Activated CD4-positive, alpha-beta T cell treated with anti-CD3 and anti-CD28 coated beads, Interleukin-2, amount 10 ng/mL, durations not matched to agents 24 days and 14 days (primary cell): ENCODE measurements at places on chromosomes 2 and 18. TPM values are rescaled to one million over a fixed set of nuclear protein-coding genes. Genes with fewer than 3 reads are reported as not detected.

- DNase-seq = no peak
Observed at GRCh38 chr2:9240745-9241144, 34.1 kb downstream of the ASAP2 start.

GRCh38 chr2:119434664-119435063, 3.0 kb downstream of the TMEM37 start:
- DNase-seq = no peak

GRCh38 chr2:141439524-141439923, 691.3 kb downstream of the LRP1B start:
- no peak for DNase-seq

DNA sequence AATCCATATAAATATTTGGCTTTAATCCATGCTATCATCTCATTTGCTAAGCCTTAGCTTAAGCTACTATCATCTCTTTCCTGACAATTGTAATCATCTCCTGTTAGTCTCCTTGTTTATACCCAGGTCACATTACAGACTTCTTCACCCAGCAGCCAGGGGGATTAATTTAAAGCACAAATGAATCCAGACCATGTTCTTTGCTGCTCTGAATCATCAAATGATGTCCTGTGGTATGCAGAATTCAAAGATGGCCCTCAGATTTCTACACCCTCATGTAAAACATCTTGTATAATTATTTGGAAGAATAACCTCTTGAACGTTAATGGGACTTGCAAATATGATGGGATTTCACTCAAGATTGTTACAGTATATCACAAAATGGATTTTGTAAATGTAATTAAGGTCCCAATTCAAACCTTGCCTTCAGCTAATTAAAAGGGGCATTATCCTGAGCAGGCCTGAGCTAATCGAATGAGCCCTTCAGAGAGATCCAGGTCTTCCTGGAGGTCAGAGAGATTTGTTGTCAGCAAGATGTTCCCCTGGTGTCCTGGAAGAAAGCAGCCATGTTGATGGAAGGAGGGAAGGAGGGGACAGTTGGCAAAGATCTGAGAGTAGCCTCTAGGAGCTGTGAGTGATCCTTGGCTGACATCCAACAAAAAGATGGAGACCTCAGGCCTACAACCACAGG, 241.1 kb upstream of the MMADHC start:
- no peak for DNase-seq

DNA sequence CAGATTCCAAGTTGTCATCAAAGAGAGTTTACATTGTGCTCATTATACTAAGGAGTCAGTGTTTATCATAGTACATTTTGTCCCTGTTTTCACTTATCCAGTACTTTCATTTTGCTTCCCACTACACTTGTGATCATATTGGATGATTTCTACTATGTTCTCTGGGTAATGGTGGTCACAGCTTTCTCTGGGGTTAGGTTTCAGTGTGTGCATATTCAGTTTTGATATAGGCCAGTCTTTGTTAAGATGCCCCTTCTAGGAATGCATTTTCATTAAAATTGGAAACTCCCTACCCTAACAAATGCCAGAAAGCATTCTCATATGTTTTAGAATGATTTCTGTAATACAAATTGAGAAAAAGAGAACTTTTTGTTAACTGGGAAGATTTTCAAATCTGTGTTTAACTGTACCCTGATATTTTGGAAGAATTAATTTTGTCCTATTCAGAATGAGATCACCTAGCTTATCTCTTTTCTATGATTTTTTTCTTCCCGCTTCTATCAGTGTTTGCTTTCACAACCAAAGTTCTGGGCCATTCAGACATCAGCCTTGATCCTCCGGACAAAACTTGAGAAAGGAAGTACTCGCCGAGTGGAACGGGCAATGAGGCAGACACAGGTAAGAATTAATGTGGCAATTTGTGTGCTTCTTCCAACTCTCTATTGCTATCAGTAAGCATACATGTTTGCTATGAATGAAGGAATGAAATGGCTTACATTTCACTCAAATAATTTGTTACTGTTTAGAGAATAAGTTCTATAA, 74.6 kb downstream of the TTC27 start:
- DNase-seq = no peak

GRCh38 chr2:191629976-191630712, 47.8 kb upstream of the NABP1 start:
- DNase-seq = peak; percentile 40

DNA sequence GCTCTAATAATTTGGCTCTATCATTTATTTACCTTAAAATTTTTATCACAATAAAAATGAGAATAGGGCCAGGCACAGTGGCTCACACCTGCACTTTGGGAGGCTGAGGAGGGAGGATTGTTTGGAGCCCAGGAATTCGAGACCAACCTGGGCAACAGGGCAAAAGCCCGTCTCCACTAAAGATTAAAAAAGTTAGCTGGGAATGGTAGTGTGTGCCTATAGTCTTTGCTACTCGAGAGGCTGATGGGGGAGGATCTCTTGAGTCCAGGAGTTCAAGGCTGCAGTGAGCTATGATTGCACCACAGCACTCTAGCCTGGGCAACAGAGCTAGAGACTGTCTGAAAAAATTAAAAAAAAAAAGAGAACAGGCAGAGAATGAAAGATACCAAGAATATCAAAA, 5.7 kb downstream of the MPHOSPH10 start:
- DNase-seq = peak; percentile 36

DNA sequence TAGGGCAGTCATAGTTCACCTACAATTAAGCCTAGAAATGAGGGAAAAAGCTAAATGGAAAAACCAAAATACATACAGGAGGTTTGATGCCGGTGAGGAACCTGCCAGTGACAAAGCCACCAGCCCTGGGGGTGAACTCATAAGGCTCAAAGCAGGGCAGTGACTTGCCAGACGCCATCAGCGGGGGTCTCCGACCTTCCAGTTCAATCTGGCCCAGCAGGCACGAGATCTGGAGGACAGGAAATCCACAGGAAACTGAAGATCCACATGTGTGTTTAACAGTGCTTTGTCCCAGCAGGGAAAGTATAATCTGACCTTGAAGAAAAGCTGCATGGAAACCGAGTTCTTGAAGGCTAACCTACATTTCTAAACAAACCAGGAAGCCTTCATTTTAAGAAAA, 60.1 kb downstream of the POLR1A start:
- DNase-seq = no peak

GRCh38 chr2:40208463-40208862, 243.4 kb downstream of the SLC8A1 start:
- DNase-seq = no peak

DNA sequence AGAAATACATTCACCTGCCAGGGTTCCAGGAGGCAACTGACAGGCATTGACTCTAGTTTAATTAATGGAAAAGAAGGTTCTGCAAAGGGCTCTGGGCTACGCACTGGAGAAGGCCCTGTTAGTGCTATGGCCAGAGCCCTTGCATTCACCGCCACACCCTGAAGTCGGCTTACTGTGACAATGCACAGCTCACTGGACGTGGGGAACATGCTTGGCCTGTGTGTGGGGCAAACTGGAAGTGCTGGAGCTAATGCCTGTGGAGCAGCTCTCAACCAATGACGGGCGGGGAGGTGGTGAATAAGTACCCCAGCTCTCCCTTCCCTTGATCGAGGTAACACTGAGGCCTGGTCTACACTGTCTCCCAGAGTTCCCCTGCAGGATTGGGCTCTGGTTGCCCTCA, 209.8 kb downstream of the HAUS1 start:
- no peak for DNase-seq

Gene EPG5
- total RNA-seq = 14.9 and 15.5 TPM in 2 replicates

Gene RNU2-63P
- total RNA-seq = 34.0 and 34.9 TPM in 2 replicates

Gene CRYBA2
- not detected in 2 replicates for total RNA-seq

Gene BCL2
- 80.5 and 81.3 TPM in 2 replicates for total RNA-seq

Gene EDAR
- 0.56 and 0.62 TPM in 2 replicates for total RNA-seq
